RWPE2 (cell line): ENCODE measurements at places on chromosomes 13 and 19.

- no peak for DNase-seq
These were observed 2.6 kb upstream of the LRP3 start for GRCh38 chr19:33191501-33191900.

GRCh38 chr13:98598043-98598442 lies 21.1 kb upstream of the STK24 start:
- DNase-seq: no peak

GRCh38 chr19:4877753-4878490 lies 10.5 kb upstream of the PLIN3 start:
- no peak for DNase-seq

- DNase-seq: no peak
These were observed 33.2 kb downstream of the RNASEH2B start for GRCh38 chr13:50942630-50943311.

GRCh38 chr19:403221-404027 lies 5.5 kb downstream of the C2CD4C start:
- peak; percentile 38 for DNase-seq
